Breast epithelium (tissue), 4 donors: ENCODE measurements at places on chromosomes 4 and X. TPM values are rescaled to one million over a fixed set of nuclear protein-coding genes. Genes with fewer than 3 reads are reported as not detected.

DNA sequence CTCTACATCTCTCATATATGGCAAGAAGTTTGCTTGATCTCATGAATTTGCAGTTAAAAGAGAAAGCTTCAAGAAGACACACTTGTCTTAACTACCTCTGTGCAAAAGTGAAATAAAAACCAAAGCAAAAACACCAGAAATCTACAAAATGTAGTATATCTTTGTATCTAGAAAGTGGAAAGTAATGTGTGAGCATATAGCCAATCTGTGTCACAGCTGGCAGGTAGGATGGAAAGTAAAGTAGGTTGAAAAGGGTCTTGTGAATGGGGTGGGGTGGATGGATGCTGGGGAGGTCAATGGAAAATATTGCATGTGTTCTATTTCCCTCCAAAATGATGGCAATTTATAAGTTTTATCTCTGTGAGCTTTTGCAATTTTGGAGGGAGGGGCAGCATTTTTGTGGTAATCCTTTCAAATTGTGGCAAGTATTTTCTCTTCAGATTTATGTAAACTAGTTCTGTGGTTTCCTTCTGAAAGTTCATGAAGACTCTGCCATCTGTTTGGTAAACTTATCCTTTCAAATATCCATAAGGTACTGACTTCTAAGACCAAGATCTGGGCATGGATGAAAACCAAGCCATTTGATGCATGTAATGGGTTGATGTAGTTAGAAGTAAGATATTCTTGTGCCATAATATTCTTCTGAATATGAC lies 215.9 kb upstream of the GIMD1 start:
- no peaks in the 10 kb centered on the region for H3K4me1 ChIP-seq
- no peak for DNase-seq
- no peak overlapping the region for H3K4me3 ChIP-seq
- H3K36me3 ChIP-seq: no peaks in the 10 kb centered on the region

- H3K4me1 ChIP-seq: no peaks in the 10 kb centered on the region
- H3K4me3 ChIP-seq: no peak overlapping the region
- H3K27me3 ChIP-seq: no peaks in the 10 kb centered on the region
- H3K27ac ChIP-seq: no peak overlapping the region
- no peaks in the 10 kb centered on the region for H3K36me3 ChIP-seq
These were observed 165.6 kb downstream of the ATP10D start for GRCh38 chr4:47650584-47651130.

Gene ETDC
- not detected for total RNA-seq

Gene SASH3
- 6.6 TPM for total RNA-seq

GRCh38 chr4:2390784-2391421 lies 27.5 kb downstream of the ZFYVE28 start:
- no peaks in the 10 kb centered on the region for H3K27me3 ChIP-seq
- no peak overlapping the region for H3K27ac ChIP-seq
- H3K36me3 ChIP-seq: no peaks in the 10 kb centered on the region
- H3K4me1 ChIP-seq: no peaks in the 10 kb centered on the region
- H3K4me3 ChIP-seq: no peak overlapping the region

- H3K27me3 ChIP-seq: no peaks in the 10 kb centered on the region
- no peak overlapping the region for H3K27ac ChIP-seq
- H3K36me3 ChIP-seq: no peaks in the 10 kb centered on the region
These were observed 120.7 kb downstream of the NAA11 start for GRCh38 chr4:79205121-79205520.

GRCh38 chrX:39609941-39610340 lies 487.8 kb downstream of the BCOR start:
- H3K27me3 ChIP-seq: peaks cover 56% of the 10 kb centered on the region
- no peak overlapping the region for H3K27ac ChIP-seq
- no peaks in the 10 kb centered on the region for H3K36me3 ChIP-seq
- H3K4me3 ChIP-seq: no peak overlapping the region

Gene DNAAF6
- total RNA-seq: not detected

DNA sequence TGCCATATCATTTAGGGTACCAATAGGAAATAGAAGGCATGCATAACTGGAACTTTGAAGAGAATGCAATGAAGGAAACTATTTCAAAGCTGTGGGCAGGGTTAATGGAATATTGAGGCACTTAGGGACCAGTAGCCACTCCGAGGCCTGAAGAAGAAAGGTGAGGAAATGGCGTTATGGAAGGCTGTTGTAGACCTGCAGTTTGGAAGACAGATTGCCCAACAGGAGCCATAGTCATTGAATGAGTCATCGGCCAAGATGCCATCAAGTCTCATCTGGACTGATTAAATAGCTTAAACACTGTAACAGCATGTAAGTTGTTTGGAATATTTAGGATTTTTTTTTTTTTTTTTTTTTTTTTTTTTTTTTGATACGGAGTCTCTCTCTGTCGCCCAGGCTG lies 11.6 kb downstream of the CXCL13 start:
- no peak for DNase-seq
- H3K27me3 ChIP-seq: no peaks in the 10 kb centered on the region
- H3K27ac ChIP-seq: no peak overlapping the region
- H3K4me1 ChIP-seq: no peaks in the 10 kb centered on the region
- no peaks in the 10 kb centered on the region for H3K36me3 ChIP-seq

GRCh38 chr4:145815027-145815612 lies 123.5 kb downstream of the ZNF827 start:
- no peak for DNase-seq
- no peaks in the 10 kb centered on the region for H3K27me3 ChIP-seq
- no peak overlapping the region for H3K27ac ChIP-seq

GRCh38 chr4:172982151-172982590 lies 186.4 kb upstream of the GALNT7 start:
- no peaks in the 10 kb centered on the region for H3K4me1 ChIP-seq
- H3K4me3 ChIP-seq: no peak overlapping the region
- H3K36me3 ChIP-seq: no peaks in the 10 kb centered on the region
- no peaks in the 10 kb centered on the region for H3K27me3 ChIP-seq
- H3K27ac ChIP-seq: no peak overlapping the region
- DNase-seq: no peak

DNA sequence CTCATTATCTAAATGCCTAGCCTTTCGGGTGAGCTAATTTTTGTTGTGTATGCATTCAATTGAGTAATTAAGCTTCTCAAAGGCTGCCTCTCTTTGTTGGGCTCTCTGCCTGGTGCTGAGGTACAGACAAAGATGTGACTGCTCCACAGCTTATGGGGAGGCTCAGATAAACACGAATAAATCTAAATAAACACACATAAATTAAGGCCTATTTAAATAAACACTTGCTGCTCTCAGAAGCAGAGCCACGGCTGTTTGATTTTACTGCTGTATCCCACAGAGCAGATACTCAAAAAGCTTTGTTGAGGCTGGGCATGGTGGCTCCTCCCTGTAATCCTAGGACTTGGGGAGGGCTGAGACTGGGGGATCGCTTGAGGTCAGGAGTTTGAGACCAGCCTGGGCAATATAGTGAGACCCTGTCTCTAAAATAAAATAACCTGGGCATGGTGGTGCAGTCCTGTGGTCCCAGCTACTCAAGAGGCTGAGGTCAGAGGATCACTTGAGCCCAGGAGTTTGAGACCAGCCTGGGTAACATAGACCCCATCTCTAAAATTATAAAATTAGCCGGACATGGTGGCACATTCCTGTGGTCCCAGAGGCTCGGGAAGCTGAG lies 8.4 kb upstream of the CD99 start:
- no peak overlapping the region for H3K27ac ChIP-seq
- no peak overlapping the region for H3K4me3 ChIP-seq

Gene CAPN6
- total RNA-seq: not detected

DNA sequence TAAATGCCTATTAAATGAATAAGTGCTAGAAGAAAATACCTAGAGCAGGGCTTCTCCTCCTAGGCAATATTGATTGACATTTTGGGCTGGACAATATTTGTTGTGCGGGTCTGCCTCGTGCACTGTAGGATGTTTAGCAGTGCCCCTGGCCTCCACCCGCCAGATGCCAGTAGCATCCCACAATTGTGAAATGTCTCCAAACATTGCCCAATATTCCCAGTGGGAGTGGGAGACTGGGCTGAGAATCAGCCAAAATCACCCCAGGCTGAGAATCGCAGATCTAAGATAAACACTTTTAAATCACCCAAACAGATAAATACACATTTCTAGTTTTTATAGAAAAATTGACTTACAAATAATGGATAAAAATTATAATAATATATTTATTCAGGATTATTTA lies 916.2 kb upstream of the LCORL start:
- H3K36me3 ChIP-seq: no peaks in the 10 kb centered on the region
- H3K27me3 ChIP-seq: no peaks in the 10 kb centered on the region
- H3K27ac ChIP-seq: no peak overlapping the region

DNA sequence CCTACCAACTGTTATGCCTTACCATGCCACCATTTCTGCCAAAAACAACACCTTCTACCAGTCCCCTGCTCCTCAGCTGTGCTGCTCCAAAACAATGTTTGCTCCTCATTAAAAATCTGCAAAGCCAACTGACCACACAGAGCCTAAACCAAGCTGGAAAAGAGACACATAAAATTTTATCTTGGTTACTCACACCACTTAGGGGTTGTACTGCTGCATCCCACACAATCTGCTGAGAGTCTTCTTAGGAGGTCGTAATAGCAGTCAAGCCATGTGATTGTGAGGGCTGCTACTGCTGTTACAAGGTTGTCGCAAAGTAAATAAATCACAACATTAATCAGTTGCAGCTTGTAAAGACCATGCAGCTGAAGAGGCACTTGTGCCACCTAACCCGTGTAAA lies 607.4 kb upstream of the FAM241A start:
- no peaks in the 10 kb centered on the region for H3K36me3 ChIP-seq
- H3K27ac ChIP-seq: no peak overlapping the region
- no peaks in the 10 kb centered on the region for H3K27me3 ChIP-seq
- H3K4me3 ChIP-seq: no peak overlapping the region

DNA sequence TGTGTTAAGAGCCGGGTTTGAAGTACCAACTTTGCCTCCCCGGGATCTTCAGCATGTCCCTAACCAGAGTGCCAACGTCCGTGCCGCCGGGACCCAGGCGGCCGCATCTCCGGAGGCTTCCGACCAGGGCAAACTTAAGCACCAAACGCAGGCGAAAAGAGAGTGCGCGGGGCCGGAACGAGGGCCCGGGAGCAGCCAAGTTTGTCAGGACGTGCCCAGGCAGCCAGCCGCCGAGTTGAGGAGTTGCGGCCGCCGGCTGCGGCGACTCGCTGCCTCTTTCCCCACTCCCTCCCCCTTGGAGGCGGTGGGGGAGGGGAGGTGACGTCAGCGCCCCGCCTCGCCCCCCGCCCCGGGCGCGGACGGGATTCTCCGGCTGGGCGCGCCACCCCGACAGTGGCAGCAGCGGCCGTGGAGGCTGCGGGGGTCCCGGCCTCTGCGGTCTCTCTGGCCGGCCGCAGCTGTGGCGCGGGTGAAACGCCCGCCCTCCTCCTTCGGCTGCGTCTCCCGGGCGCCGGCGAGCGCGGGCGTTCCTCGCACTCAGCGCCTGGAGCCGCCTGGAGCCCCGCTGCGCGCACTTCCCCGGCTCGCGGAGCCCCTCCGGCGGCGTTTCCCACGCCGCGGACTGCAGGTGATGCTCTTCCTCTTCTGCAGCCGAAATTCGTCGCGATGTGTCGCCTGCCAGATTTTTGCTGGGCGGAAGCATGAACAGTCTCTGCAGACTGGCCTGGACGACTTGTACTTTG lies 2.9 kb upstream of the FAT1 start:
- DNase-seq: peak; percentile 74
- no peaks in the 10 kb centered on the region for H3K27me3 ChIP-seq
- H3K36me3 ChIP-seq: no peaks in the 10 kb centered on the region
- H3K4me3 ChIP-seq: peak overlapping the region; percentile 61

Gene PNMA6A
- total RNA-seq: 1.8 TPM

GRCh38 chrX:39260965-39261364 lies 459.7 kb downstream of the MID1IP1 start:
- peaks cover 54% of the 10 kb centered on the region for H3K27me3 ChIP-seq
- H3K27ac ChIP-seq: no peak overlapping the region
- no peak for DNase-seq
- H3K4me1 ChIP-seq: no peaks in the 10 kb centered on the region
- no peak overlapping the region for H3K4me3 ChIP-seq
- no peaks in the 10 kb centered on the region for H3K36me3 ChIP-seq

Gene FAAH2
- total RNA-seq: 30.2 TPM

DNA sequence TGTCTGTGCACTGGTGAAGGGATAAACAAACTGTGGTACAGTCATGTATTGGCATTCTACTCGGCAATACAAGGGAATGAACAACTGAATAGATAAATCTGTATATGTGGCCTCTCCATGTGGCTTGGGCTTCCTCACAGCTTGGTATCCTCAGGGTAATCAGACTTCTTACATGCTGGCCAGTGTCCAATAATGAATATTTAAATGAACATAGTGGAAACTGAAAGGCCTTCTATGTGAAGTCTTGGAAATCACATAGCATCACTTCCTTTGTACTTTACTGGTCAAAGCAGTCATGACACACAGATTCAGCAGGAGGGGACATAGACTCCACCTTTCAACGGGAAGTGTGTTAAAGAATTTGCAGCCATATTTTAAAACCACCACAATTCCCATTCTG lies 33.4 kb upstream of the GPR101 start:
- H3K4me3 ChIP-seq: no peak overlapping the region
- no peak for DNase-seq
- no peaks in the 10 kb centered on the region for H3K4me1 ChIP-seq
- no peaks in the 10 kb centered on the region for H3K27me3 ChIP-seq

DNA sequence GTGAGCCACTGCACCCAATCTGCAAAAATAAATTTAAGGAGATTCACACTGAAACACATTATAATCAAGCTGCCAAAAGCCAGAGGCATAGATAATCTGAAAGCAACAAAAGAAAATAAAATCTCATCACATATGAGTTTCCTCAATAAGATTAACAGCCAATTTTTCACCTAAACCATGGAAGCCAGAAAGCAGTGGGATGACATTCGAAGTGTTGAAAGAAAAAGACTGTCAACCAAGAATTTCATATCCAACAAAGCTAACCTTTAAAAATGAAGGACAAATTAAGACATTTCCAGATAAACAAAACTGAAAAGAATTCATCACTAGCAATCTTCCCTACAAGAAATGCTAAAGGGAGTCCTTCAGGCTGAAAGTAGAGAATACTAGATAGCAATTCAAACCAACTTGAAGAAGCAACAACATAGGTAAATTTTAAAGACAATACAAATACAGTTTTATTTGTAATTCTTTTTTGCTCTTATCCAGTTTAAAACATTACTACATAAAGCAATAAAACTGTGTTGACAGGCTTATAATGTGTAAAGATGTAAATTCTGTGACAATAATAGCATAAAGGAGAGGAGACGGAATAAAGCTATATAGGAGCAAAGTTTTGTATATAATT lies 23.1 kb upstream of the KLHL8 start:
- no peak for DNase-seq
- H3K4me3 ChIP-seq: no peak overlapping the region
- no peak overlapping the region for H3K27ac ChIP-seq
- no peaks in the 10 kb centered on the region for H3K4me1 ChIP-seq

DNA sequence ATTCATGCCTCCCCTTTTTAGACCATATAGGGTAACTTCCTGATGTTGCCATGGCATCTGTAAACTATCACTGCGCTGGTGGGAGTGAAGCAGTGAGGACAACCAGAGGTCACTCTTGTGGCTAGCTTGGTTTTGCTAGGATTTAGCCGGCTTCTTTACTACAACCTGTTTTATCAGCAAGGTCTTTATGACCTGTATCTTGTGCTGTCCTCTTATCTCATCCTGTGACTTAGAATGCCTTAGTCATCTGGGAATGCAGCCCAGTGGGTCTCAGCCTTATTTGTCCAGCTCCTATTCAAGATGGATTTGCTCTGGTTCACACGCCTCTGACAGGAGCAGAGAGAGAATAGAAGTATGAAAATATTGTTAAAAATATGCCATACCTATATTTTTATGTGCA lies 355.7 kb downstream of the ADGRL3 start:
- no peak for DNase-seq
- H3K4me3 ChIP-seq: no peak overlapping the region
- H3K36me3 ChIP-seq: no peaks in the 10 kb centered on the region
